ENCODE measurements at places on chromosomes 6 and 20. TPM values are rescaled to one million over a fixed set of nuclear protein-coding genes. Genes with fewer than 3 reads are reported as not detected.
A peak's percentile ranks its signal among the peaks of the same experiment; 100 is the strongest.

- H3K4me1 ChIP-seq, result peaks cover 39% of the 10 kb centered on the region
- DNase-seq, result no peak
- no peak overlapping the region for H3K4me3 ChIP-seq
- no peaks in the 10 kb centered on the region for H3K27me3 ChIP-seq
- peaks cover 23% of the 10 kb centered on the region for H3K36me3 ChIP-seq
- H3K27ac ChIP-seq, result peak overlapping the region; percentile 22
These were observed 57.6 kb upstream of the IER3 start for GRCh38 chr6:30801950-30802349.

The CRISP2 gene
- not detected for total RNA-seq

DNA sequence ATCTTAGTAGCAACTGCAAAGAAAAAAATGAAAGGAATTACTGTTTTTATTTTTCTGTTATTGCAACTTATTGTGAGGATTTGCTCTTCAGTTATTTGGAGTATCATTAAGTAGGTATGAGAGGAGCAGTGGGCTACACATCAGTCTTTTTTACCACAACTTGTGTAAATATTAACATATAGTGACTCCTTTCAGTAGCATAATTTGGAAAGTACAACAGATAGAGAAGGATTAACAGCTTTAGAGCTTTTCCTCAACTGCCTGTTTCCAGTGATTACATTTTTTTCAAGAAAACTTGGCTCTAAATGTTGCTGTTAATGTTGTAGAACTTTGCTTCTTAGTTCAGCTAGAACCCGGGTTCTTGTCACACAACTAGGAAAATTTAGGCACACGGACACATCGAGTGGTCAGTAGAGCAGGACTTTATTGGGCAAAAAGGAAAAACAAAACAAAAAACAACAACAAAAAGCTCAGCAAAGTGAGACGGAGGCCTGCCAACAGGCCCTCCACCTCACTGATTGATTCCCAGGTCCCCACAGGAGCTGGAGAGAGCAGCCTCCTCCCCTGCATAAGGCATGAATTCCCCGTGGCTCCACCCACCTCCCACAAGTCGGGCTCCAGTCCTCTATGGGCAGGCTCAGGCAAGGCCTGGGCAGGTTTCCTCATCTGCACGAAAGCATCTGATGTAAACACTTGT lies 75.1 kb downstream of the ADGRG6 start:
- no peak overlapping the region for H3K4me3 ChIP-seq
- no peak overlapping the region for H3K27ac ChIP-seq
- DNase-seq, result no peak

GRCh38 chr6:91447081-91447480 lies 860.2 kb upstream of the MAP3K7 start:
- no peaks in the 10 kb centered on the region for H3K27me3 ChIP-seq
- DNase-seq, result no peak
- no peaks in the 10 kb centered on the region for H3K4me1 ChIP-seq
- H3K36me3 ChIP-seq, result no peaks in the 10 kb centered on the region
- no peak overlapping the region for H3K4me3 ChIP-seq
- no peak overlapping the region for H3K27ac ChIP-seq

The TRIM15 gene
- 0.29 TPM for total RNA-seq

GRCh38 chr6:41638002-41638934 lies at the start of gene MDFI:
MDFI (plus strand) TSS chr6:41638468; CDS start chr6:41638750, 282 bp downstream.
- H3K27ac ChIP-seq, result no peak within 1 kb of the TSS
- peak within 1 kb of the TSS; percentile 64 for H3K4me3 ChIP-seq
- no peaks in the 10 kb centered on the region for H3K36me3 ChIP-seq
- H3K4me1 ChIP-seq, result peaks cover 3% of the 10 kb centered on the region
- DNase-seq, result no peak

The RFX6 gene
- total RNA-seq, result not detected

The GPSM3 gene
- total RNA-seq, result 71.3 TPM

DNA sequence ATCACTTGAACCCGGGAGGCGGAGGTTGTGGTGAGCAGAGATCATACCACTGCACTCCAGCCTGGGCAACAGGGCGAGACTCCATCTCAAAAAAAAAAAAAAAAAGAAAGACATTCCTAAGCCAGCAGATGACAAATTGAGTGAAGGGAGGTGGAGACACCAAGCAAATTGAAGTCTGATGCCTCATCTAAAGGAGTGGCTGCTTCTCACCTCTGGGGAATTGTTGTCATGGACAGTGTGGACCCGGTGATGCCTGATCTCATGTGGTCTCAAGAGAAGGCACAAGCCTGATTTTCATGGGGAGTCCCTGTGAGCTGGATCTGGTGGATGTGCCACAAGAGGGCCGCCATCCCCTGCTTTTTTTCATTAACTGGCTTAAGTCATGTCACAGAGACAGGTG lies 272.0 kb downstream of the ZNF217 start:
- H3K27me3 ChIP-seq, result no peaks in the 10 kb centered on the region
- DNase-seq, result no peak
- H3K27ac ChIP-seq, result no peak overlapping the region

The RIPOR3 gene
- total RNA-seq, result not detected

The PAK5 gene
- total RNA-seq, result not detected

DNA sequence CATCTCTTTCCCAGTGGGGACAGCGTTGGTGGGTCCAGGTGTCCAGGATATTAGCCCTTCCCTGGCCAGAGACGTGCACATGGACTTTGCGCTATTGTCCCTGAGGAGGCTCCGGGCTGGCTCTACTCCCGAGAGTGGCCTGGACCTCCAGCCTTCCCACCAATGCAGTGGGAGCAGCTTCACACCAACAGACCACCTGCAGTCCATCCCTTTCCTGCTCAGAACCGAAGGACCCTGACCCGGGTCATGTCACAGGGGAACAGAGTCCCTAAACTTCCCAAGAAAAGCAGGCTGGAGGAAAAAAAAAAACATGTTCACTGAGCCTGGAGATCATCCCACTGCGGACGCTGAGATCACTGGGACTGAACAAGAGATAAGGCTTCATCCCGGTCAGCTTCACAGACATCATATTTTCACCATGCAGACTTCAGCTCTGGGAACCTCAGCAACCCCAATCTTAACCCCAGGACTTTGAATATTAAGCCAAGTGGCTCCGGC lies 18.3 kb downstream of the ZMYND8 start:
- H3K4me1 ChIP-seq, result peaks cover 43% of the 10 kb centered on the region
- no peak for DNase-seq
- H3K27me3 ChIP-seq, result no peaks in the 10 kb centered on the region

Data from activated naive CD8-positive, alpha-beta T cell treated with anti-CD3 and anti-CD28 coated beads for 36 hours (primary cell).